ENCODE measurements at places on chromosomes 12 and 14. TPM values are rescaled to one million over a fixed set of nuclear protein-coding genes. Genes with fewer than 3 reads are reported as not detected.
A peak's percentile ranks its signal among the peaks of the same experiment; 100 is the strongest.

The KLRB1 gene
- 5.3 TPM for polyA plus RNA-seq

The ENO2 gene
- polyA plus RNA-seq = 12.1 TPM

The MEG3 gene
- polyA plus RNA-seq = 111 TPM

The CCDC196 gene
- polyA plus RNA-seq = 0.14 TPM

The PLBD1 gene
- 47.7 TPM for polyA plus RNA-seq

The DDN gene
- 111 TPM for polyA plus RNA-seq

The DDX51 gene
- 15.7 TPM for polyA plus RNA-seq

The CD9 gene
- 205 TPM for polyA plus RNA-seq

The RAB15 gene
- polyA plus RNA-seq = 23.6 TPM

GRCh38 chr14:92973798-92974372 is 50.9 kb downstream of the CHGA start:
- DNase-seq = no peak

- DNase-seq = no peak
These were observed 379.9 kb upstream of the PDE3A start for GRCh38 chr12:19988459-19988873.

DNA sequence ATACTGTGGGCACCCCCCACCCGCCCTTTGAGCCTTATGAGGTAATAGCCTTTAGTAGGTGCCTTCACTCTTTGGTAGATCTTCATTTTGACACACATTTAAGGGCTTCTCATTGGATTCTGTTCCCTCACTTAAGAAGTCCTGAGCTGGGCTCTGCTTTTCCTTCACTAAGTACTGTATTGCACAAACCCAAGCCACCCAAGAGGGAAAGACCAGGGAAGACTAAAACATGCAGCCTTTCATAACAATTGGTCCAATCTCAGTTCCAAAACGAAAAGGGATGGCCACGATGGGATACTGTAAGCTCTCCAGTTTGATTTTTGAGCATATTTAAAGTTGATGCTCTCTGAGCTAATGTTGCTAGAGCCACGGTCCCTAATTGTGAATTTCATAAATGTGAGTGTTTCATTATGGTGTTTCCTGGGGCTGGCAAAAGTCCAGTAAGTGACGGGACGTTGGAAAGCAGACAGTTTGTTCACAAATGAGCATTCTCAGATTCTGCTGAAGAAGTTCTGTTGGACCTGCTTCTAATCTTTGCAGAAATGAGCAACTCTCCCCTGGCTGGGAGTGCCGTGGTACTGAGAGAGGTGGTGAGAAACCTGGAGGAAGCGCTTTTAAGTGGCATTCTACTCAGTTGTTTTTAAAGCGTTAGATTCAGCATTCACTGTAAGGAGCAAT is 9.4 kb downstream of the SSPN start:
- no peak for DNase-seq

DNA sequence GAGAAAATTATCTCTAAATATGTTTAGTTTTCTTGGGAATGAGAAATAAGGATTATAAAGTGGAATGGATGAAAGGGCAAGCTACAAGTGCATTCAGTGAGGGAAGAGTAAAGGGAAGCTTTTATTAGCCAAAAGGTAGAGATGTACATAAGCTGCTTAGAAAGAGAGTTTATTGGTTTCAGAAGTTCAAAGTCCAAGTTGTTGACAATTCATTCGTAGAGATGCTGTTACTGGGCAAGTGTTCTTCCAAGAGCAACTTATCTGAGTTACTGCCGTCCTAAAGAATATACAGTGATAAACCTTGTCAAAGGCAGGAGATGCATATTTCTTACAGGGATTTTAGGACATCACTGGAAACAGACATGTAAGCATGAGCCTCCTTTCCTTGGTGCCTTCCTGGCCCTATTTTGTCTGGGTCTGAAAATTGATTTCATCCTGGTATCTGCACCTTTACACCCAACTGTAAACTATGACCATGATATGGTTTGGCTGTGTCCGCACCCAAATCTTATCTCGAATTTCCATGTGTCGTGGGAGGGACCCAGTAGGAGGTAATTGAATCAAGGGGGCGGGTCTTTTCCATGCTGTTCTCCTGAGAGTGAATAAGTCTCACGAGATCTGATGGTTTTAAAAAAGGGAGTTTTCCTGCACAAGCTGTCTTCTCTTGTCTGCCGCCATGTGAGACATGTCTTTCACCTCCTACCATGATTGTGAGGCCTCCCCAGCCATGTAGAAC is 46.8 kb downstream of the TRMT5 start:
- DNase-seq = no peak

- DNase-seq = no peak
These were observed 1.7 kb upstream of the MAP3K9 start for GRCh38 chr14:70811050-70811449.

GRCh38 chr12:57008178-57008577 is 1.8 kb upstream of the ZBTB39 start:
- peak; percentile 51 for DNase-seq

- DNase-seq = no peak
These were observed 87.4 kb downstream of the SYT1 start for GRCh38 chr12:78951803-78952551.

DNA sequence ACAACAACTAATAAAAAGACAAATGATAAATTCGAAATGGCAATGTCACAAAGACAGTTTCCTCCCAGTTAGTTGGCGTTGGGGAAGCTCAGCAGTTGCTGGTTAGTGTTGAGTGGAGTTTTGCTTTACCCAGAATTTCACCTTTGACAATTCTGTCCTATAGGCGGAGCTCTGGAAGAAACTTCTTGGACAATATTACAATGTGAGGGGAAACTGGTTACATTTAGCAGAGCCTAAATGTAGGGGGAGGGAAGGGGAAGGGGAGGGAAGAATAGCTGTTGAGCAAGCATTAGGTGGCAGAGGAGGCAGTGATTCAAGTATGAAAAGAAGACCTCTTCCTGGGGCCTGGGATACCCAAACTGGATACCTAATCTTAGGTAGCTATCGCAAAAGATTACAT is 51.4 kb downstream of the BDKRB1 start:
- no peak for DNase-seq

GRCh38 chr12:110451263-110451662 is 1.1 kb upstream of the ARPC3 start:
- no peak for DNase-seq

- DNase-seq = no peak
These were observed 106.0 kb downstream of the FAR2 start for GRCh38 chr12:29255042-29255441.

DNA sequence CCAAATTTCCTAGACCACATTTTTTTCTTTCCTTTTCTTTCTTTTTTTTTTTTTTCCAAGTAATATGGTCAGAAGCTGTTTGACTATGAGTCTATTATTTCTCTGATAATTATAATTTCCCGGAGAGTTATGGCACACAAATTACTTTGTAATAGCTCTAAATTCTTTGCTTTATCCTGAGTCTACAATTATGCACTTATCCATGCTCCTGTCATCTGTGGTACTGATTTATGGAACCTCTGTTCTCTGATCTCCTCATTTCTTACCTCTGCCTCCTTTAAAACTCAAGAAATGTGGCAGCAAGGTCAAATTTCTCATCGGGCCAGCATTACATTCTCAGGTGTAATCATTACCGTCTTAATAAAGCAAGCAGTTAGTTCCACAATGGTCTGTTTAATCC is 282.1 kb downstream of the PAWR start:
- no peak for DNase-seq
